Suppressor macrophage treated with lipopolysaccharide for 1 hour (primary cell): ENCODE measurements at places on chromosomes 4 and X.

DNA sequence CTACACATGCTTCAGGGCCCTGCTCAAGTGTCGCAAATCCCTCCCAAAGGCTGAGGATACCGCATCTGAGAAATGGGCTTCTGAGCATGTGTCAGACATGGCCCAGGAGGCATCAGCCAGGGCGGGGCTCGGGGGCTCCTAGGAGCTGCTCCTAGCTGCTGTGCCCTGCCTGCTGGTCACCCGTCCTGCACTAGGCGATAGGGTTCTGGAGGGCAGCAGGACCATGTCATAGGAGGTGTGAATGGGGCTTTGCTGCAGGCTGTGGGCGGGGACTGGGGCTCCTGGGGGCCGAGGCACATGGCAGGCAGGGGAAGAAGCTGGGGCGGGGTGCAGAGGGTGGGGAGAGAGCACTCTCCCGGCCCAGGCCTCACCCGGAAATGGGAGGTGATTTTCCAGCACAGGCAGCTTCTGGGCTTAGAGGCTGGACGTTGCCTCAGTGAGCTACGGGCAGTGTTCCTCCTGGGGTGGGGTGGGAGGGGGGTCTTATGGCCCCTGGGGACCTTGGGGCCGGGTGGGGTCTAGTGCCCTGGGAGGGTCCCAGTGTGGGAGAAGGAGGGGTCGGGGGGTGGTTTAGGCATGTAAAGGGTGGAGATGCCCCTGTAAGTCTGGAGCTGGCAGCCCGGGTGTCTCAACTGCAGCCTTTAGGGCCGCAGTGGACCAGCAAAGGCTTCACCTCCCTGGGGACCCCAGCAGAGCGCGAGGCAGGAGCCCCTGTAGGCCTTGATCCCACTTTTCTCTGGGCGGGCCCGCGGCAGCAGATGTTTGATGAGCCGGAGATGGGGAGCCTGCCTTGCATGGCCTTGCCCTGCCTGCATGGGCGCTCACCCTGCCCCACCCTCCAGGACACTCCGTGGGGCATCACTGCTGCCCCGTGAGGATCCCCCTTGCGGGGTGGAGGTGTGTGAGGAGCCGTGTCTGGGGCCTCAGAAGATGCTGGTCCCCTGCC is 98.6 kb upstream of the LRPAP1 start:
- DNase-seq, result peak; percentile 8

- DNase-seq, result peak; percentile 48
These were observed 108.3 kb upstream of the CAMK2D start for GRCh38 chr4:113869743-113870375.

DNA sequence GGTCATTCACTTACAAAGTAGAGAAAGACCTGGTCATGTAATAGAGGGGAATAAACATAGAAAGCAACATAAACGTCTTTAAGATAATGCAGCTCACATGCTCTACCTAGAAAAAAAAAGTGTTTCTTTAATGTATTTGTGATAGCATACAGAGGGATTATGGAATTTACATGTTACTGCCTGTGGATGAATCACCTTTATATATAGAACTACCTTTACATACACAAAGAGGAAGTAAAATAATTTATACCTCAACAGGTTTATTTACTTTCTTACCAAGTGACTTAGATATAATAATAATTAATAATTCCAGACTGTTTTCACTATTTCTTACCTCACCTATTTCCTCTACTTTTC is 81.5 kb downstream of the PPP3CA start:
- DNase-seq, result no peak

DNA sequence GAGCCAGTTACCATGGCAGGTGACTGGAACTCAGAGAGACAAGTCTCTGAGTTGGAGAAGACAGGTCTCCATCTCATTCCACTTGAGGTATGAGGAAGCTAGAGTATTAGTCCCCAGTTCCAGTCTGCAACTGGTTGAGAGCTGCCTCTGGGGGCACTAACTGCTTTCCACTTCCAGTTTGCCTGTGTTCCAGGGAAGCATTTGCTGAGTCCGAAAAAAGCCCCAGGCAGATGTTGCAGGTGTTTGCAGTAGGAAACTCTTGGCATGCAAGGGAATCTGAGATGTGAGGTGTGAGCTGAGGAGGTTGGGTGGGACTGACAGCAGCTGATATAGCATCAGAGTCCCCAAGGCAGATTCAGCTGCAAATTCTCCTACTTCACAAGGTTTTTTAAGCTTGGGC is 272.2 kb upstream of the CASK start:
- no peak for DNase-seq

GRCh38 chr4:76153356-76153755 is 5.2 kb upstream of the NUP54 start:
- no peak for DNase-seq

GRCh38 chrX:153966841-153967535 is 4.6 kb downstream of the HCFC1 start:
- DNase-seq, result no peak

- no peak for DNase-seq
These were observed 348.5 kb upstream of the NR3C2 start for GRCh38 chr4:148790691-148791090.

DNA sequence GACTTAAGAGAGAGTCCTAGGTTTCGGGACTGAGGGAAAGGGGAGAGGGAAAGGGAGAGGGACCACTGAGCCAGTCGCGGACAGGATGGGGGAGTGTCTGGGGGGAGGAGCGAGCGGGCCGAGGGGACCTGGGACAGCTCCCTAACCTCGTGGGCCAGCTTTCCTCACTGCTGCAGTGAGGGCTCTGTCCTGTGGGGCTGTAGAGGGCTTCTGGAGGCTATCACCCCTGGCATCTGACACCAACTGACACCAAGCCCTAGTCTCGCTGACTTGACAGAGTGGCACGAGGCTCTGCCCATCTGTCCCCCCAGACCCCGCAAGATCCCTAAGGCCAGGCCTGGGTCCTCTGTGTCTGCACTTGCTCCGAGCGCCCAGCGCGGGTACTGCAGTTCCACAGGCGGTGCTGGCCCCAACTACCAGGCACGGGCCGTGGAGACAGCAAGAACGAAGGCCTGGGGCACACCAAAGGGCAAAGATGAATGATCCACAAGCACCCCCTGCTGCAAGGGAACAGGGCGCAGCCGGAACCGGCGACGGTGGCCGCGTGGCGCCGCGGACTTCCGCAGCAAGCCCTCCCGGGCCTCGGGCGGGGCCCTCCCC is 465 bp downstream of the HAUS7 start:
- DNase-seq, result peak; percentile 23

GRCh38 chrX:29308726-29309125 is 721.5 kb downstream of the IL1RAPL1 start:
- DNase-seq, result no peak

DNA sequence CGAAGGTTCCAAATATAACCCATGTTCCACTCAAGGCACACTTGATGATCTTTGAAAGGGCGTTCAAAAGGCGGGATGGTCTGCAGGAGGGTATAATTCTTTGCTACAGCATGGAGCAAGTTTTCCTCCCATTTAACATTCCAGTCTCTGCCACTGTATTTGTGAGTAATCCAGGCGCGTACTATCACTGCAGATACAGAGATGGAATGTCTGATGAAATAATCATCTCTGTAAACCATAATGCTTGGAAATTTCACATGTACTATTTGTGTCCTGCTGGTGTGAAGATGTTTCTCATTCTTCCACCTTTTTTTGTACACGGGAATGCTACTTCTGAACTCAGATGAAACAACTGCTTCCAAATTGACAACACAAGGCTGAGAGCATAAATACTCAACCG is 15.5 kb downstream of the SEL1L3 start:
- DNase-seq, result no peak

DNA sequence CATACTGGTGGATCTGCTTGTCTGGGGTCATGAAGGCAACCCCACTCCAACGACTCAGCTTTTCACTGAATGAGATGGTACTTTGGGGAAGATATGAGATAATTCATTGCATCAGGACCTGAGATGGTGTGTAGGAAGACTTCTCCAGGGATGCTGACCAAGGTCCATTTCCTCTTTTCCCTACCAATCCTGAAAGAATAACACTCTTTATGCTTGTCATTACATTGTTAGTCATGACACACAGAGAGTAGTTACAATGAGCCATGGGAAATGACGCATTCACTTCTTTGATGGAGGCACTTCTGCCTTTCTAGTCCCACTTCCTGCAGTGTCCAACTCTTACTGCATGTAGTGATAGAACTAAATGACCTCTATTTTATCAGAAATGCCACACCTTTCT is 58.6 kb downstream of the AREG start:
- DNase-seq, result peak; percentile 70

GRCh38 chr4:36392024-36392423 is 110.6 kb downstream of the DTHD1 start:
- no peak for DNase-seq

- DNase-seq, result peak; percentile 25
These were observed 127.5 kb upstream of the RADX start for GRCh38 chrX:106484233-106484632.

DNA sequence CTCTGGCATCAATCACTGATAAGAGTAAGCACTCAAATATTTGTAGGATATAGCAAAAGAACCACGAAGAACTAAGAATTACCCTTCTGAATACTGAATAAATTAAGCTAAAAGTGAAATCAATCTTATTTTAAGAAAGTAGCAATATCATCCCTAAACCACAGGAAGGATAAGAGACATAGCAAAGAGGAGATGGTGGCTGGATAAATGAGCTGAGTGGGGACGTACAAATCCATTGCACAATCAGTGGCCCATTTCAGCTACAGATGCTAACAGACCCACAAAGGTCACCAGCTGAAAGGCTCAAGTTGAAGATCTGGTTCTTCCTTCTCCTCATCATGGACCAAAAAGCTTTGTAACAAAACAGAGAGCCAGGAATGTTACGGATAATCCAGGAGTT is 77.1 kb downstream of the SLC9A7 start:
- DNase-seq, result no peak

GRCh38 chr4:151031831-151032605 is 16.9 kb upstream of the LRBA start:
- peak; percentile 37 for DNase-seq

- DNase-seq, result peak; percentile 28
These were observed 43.7 kb downstream of the NSG1 start for GRCh38 chr4:4430492-4431195.

GRCh38 chr4:146310319-146311021 is 96.1 kb downstream of the REELD1 start:
- DNase-seq, result no peak

DNA sequence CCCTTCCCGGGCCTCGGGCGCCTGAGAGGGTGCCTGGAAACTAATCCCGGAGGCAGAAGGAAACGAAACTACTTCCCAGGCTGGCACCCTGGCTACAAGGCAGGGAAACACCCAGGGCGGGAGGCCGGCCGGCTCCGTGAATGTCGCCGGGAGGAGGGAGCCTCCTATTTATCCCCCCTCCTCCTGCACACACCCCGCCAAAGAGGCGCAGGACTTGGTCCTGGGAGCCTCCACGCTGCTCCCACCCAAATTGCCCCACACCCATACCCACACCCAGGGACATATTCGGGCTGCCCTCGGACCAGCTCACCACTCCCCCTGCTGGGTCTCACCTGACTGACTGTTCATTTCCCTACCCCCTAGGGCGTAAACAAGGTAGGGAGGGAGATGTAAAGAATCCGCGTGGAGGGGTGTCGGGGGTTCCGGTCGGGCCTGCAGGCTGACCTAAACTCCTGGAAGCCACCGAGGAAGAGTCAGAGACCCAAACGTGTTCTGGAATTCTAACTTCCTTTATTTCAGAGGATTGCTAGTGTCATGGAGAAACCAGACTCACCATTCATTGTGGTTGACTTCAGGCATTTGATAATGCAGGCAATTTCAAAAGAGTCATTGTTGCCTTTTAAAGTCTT is at the start of gene BTC:
Gene BTC, minus strand, starts transcription at position 142 of the 629 bp plus-strand sequence. CDS start 198 bp downstream, outside the sequence.
- DNase-seq, result no peak

DNA sequence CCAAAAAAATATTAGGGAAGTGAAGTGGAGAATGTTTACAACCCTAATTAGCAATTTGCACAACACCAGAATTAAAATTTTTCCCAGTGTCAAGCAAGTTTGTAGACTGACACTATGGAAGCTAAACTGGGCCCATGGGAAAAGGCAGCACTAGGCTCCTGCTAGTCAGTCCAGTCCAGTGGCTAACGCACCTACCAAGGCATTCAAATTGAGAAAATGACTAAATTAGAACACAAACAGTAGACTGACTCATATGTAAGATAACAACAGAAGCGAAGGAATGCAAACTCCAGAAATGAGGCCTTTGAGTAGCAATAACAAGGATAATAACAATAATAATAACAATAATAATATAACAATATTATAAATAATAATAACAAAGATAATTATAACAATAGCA is 90.7 kb downstream of the GRIA3 start:
- no peak for DNase-seq

DNA sequence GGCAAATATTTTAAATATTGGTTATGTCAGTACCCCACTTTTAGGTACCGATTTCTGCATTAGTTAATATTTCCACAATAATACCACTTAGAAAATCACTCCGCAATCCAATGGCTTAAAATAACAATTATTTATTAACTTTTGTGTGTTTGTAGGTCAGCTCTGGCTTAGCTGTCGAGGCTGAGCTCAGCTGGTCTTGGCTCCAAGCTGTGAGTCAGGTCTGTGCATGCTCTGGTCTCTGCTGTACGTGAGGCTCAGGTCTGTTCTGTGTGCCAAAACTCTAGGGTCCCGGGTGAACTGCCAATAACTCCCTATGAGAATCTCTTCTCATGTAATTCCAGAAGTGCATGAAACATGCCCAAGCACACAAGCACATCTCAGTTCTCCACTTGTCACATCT is 245.8 kb upstream of the GK2 start:
- no peak for DNase-seq

DNA sequence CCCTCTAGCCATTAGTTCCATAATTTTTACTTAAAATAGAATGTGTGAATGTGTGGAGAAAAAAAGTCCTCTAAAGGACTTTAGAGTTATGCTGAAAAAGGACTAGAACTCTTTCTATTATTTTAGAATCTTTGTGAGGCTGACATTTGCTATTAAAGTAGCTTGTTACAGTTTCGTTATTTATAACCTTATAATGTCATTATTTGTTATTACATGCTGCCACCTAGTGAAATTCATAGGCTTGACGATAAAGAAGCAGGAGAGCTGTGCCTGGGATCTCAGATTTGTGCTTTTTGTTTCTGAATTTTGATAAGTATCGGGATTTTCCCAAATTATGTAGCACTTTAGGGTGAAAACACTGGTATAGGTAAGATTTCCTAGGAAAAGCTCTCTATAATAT is 38.5 kb upstream of the TAPT1 start:
- DNase-seq, result peak; percentile 87

DNA sequence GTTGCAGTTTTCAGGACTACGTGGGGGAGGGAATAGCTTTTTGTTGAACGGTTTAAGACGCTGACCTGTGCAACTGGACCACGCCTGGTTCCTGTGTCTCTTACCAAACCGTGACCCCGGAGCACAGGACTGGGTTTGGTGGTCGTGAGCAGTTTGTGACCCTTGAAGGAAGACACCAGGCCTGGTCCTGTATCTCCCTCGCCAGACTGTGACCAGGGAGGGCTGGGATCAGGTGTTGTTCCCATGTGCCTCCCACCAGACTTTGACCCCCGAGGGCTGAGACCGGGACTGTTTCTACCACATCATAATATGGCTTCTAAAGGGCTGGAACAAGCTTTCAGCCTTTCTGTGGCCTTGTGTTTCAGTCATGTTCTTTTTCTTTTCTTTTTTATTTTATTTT is 683 bp downstream of the EBP start:
- DNase-seq, result no peak

DNA sequence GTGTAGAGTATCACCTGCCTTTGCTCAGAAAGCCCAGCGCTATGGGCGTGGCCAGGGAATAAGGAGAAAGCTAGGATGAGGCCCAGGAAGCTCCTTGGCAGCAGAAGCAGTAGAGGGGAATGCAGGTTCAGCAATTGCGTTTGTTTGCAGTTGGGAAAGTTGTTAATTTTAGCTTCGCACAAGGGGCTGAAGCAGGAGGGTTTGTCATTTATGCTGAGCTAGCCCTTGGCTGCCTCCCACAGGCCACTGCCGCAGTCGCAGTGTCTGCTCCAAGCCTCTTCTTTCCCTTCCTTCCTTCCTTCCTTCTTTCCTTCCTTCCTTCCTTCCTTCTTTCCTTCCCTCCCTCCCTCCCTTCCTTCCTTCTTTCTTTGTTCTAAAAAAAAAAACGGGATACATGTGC is 21.5 kb downstream of the FRMPD3 start:
- no peak for DNase-seq
